Activated CD4-positive, CD25-positive, alpha-beta regulatory T cell treated with anti-CD3 and anti-CD28 coated beads, Interleukin-2, amount 50 U/mL, for 24 hours (primary cell): ENCODE measurements at places on chromosomes 1 and 21.

GRCh38 chr21:29075706-29076466, 2.4 kb upstream of the CCT8 start:
- ATAC-seq: no peak

DNA sequence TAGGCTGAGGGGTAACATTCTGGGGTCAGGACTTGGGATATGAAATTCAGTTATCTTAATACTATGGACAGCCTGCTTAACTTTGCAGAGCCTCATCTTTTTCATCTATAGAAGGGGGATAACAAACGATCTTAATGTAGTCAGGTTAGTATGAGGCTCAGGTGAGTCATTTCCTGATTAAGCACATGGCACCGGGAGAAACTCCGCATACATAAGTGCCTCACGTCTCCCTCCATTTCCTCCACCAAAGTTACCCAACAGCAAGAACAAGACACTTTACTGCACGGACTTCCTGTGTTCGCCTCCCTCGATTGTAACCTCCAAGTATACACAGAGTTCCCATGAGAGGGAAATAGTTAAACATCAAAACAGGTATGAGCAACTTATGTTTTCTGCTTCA, 112.7 kb upstream of the COA6 start:
- ATAC-seq: peak; percentile 80

DNA sequence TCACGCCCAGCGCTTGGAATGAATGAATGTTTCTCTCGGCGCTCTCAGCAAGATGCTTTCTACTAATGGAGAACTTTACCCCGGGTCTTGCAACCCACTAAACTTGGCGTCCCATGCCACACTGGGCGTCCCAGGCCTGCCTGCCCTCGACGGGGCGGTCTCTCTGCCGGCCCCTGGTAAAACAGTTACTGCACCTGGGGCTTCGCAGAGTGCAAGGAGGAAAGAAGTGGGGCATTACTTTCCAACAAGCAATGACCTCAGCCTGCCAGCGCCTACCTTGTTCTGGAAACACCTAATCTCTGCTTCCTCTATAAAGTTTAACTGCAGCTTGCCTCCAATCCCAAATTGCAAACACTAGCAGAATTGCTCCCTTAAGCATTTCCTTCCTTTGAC, 27.8 kb upstream of the NFIA start:
- no peak for ATAC-seq

DNA sequence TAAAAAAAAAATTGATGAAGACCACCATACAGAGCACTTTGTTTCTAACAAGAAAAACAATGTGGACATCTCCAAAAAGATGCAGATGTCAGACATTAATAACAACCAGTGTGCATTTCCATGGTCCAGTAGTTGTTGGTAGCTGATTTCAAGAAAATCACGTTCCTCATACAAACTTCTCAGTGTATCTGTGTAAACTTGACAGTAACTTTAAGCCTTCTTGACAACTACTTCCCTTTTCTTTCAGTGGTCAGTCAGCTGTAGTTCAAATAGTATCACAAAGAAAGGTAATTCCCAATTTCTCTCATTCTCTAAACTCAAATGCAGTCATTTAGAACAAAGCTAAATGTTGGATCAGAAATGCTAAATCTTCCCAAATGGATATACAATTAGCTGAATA, 879.9 kb downstream of the AMY1C start:
- no peak for ATAC-seq

GRCh38 chr1:66275083-66275482, 258.9 kb upstream of the SGIP1 start:
- peak; percentile 57 for ATAC-seq

GRCh38 chr1:205518661-205519540, 14.4 kb downstream of the CDK18 start:
- no peak for ATAC-seq

DNA sequence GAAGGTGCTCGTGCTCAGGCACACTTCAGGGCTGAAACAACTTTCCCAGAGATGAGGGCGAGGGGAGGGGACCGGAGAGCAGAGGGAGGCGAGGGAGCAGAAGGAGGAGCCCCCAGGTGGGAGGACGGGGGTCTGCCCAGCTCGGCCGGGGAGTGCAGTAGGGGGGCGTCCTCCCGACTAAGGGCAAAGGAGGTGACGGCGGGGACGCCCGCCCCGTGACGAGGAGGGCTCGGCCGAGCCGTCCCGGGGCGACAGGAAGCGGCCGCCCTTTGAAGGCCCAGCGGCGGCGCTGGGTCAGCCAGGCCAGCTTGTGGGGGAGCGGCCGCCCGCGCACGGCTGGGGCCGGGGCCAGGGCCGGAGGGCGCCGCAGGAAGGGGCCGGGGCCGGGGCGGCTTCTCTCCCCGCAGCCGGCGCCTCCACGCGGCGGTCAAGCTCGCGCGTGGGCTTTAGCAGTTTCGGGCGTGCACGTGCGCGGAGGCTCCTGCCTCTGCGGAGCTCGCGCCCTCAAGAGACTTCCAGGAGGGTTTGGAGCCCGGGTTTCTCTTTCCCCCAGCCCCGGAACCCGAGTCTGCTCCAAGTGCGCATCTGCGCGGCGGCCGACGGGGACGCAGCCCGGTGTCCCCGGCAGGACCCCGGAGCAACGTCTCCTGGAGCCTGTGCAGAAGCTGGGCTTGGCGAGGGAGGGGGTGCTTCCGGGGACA, 100.8 kb upstream of the SLC45A1 start:
- peak; percentile 33 for ATAC-seq

GRCh38 chr21:29055080-29055479, 18.4 kb downstream of the CCT8 start:
- no peak for ATAC-seq

GRCh38 chr1:208002078-208002477, 91.2 kb upstream of the CD34 start:
- ATAC-seq: no peak

DNA sequence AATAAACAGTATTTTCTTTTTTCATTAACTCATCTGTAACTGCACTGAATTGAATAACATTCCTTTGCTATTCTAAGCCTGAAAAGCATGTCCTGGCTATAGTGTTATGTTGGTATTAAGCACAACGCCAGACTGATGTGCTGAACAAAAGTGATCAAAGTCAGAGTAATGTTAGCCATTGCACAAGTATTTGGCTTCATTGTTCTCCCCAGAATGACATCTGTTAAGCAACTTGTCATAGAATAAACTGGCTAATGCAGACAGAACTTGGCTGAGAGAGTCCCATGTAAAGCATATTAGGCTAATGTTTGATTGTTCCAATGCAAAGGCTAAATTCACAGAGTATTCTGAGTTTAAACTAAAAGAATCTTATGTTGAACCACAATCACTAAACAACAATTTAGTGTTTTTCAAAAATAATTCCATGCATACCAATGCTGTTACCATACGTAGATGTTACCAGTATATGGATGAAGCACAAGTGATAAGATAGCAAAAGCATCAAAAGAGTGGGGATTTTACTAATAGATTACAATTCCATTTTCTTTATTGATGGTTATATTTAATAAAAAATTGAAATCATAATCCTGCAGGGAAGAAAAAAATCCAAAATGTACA, 235.3 kb upstream of the DMRTA2 start:
- no peak for ATAC-seq

DNA sequence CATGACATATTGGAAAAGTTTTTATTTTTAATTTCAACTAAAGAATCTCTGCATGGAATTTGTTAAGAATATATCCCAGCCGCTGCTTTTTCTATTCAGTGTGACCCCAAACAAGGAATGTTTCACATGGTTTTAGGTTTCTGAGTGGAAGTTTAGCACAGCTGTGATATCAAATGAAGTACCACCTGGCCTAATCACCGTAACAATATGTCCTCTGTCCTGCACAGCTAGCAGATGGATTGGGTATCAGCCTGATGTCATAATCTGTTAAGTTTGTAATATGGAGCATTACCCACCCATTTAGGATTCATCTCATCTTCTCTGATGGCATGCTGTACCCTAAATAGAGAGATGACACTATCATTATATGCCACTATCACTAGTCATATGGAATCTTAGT, 963.7 kb upstream of the ADGRL2 start:
- no peak for ATAC-seq

DNA sequence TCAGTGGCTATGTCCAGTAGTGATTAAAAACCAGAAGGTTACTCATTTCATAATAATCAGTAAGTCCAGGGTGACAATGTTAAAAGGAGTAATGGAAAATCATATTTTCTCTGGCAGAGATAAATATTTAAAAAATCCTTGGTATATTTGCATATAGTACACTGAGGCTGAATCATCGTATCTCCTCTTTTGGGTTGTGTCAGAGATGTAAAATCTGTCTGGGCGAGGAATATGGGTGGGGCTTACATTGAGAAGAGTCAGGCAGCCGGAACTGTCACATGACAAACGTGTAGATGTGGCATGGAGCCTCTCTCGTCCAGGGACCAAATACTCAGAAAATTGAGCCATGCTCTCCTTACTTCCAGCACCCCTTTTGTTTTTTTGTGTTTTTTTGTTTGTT, 120.9 kb downstream of the FMN2 start:
- no peak for ATAC-seq

GRCh38 chr1:238772322-238772721, 614.0 kb upstream of the CHRM3 start:
- ATAC-seq: no peak

GRCh38 chr1:198361237-198361767, 179.2 kb downstream of the ATP6V1G3 start:
- ATAC-seq: no peak

DNA sequence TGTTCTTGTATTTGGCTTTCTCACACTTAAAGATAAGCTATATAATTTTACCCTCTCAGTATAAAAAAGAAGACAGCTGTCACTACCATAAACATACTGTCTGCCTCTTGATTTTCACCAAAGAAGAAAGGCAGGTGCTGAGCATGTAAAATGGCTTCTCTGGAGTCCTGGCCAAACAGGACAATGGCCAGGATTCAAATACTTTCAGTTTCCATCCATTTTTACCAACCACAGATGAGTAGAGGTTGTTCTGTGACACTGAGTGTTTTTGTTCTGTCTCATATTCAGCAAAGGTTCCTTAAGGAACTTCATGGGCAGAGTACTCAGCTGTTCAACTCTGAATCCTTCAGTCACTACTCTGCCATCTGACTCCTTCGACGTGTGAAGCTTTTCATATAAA, 29.4 kb upstream of the RAB3GAP2 start:
- no peak for ATAC-seq

DNA sequence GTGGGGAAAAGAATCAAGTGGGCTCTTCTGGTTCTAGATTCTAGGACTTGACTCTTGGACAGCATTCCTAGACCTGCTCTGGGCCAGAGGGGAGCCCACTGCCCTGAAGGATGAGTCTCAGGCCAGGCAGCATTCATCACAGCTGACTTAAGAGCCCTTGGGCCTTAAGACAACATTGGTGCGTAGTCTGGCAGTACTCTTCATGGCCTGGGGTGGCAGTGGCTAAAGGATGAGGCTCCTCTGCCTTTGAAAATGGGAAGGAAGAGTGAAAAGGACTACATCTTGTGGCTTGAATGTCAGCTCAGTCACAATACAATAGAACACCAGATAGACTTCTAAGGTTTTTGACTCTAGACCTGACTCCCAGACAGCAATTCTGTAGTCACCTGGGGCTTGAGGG, 1415.1 kb upstream of the PRMT6 start:
- no peak for ATAC-seq

DNA sequence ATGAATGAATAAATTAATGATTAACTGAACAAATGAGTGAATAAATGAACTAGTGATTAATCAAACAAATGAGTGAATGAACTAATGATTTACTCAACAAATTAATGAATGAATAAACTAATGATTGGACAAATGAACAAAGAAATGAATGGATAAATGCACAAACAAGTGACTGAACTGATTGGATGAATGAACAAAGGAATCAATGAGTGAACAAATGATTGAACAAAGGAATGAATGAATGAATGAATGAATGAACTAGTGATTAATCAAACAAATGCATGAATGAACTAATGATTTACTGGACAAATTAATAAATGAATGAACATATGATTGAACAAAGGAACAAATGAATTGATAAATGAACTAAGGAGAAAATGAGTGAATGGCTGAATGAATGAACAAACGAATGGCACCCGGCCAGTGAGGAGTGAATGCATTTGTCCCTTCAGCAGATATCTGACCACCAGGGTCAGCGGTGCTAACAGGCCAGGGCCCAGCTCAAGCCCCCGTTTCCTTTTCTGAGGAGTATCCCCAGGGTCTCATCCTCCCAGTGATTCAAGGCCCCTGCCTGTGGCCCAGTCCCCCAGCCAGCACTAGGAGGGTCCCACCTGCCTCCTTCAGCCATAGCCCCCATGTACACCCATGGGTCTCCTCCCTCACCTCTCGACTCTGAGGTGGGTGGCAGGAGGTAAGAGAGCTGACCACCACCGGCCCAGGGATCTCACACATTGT, 49.9 kb downstream of the WNT9A start:
- ATAC-seq: no peak

DNA sequence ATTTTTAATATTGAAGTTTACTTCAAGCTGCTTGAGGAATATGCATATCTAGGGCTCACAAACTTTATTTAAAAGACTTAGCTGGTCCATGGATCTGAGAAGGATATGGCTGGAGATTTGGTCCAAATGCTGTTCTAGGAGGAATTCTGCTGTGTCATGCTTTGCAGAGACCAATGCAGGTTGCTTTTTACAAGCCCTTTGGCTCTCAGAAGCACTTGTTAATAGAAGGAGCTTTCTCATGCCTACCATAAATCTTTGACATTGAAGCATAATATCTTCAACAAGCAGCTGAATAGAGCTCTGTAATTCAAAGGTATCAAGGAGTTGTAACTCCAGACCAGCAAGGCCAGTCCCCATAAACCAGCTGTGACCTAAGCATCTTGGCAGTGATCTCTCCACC, 299.1 kb downstream of the HHAT start:
- ATAC-seq: no peak

- ATAC-seq: no peak
Observed at GRCh38 chr1:101257500-101258325, 20.9 kb downstream of the S1PR1 start.

- no peak for ATAC-seq
Observed at GRCh38 chr21:26795866-26796329, 49.3 kb downstream of the ADAMTS1 start.

DNA sequence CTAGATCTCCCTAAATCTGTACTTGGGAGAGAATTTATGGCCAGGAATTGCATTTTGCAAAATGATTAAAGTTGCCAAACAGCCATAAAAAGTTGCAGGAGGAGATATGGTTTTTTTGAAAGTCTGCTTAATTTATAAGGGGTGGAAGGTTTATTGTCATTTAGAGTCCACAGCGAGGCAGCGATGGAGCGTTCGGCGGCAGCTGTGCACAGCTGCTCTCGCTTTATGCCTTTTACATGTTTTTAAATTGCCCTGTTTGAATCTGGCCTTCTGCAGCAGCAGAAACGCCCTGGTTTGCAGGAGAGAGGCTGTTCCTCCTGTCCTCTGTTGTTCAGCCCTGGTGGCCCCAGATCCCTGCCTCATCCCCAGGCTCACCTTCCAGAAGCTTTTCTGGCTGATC, 144.9 kb upstream of the POU3F1 start:
- ATAC-seq: no peak
